Dorsolateral prefrontal cortex (tissue), 122 donors: ENCODE measurements at places on chromosomes 13 and 19. TPM values are rescaled to one million over a fixed set of nuclear protein-coding genes. Genes with fewer than 3 reads are reported as not detected.

TSSK6 gene
- total RNA-seq, result 2.0 TPM

CLDN10 gene
- total RNA-seq, result 30.4 TPM

CCL25 gene
- 1.3 TPM for total RNA-seq

FBXL3 gene
- 67.9 TPM for total RNA-seq
